ENCODE measurements at places on chromosomes 3 and 15.

DNA sequence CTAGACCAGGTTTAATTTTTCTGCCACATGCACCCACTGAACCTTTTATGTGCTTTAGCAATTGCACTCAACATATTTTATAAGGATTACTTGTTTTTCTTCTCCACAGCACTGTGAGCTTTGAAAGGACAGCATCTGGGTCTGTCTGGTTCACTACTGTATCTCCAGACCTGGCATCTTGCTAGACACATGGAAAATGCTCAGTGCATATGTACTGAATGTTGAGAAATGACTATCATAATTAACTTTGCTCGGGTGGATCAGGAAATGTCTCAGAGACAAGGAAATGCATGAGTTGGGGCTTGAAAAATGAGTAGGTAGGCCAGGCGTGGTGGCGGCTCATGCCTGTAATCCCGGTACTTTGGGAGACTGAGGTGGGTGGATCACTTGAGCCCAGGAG lies 40.2 kb downstream of the DOCK3 start:
- H3K27ac ChIP-seq, result no peak overlapping the region
- no peak overlapping the region for H3K4me3 ChIP-seq
- no peaks in the 10 kb centered on the region for H3K36me3 ChIP-seq
- H3K4me1 ChIP-seq, result no peaks in the 10 kb centered on the region
- DNase-seq, result no peak
- no peaks in the 10 kb centered on the region for H3K27me3 ChIP-seq

DNA sequence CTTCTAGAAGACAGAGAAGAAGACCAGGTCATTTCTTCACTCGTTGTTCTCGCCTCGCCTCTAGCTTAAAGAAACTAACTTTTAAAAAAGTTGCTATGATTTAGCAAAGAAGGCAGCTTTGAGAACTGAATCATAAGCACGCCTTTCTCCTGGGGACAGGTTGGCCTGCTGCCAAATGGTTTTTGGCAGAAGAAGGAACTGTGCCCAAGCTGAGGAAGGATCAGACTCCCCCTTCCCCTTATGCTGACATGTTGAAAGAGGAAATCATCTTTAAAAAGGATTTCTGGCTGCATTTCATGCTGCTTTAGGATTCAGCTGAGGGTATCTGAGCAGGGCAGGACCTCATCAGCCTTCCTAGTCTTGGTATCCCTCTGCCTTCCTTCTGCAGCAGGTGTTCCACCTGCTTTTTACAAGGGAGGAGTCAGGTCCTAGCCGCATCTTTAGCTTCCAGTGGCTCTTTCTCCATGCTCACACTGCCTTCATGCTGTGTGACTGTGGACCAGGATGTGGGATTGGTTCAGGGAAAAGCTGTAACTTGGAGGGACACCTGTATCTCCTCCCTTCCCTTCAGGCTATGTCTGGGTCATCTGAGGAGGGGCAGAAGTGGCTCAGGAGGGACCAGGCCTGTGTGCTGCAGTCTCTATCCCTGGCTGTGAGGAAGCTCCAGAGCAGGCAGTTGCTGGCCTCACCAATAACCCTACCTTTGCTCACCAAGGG lies 34.1 kb upstream of the HACD2 start:
- H3K27ac ChIP-seq, result no peak overlapping the region
- no peaks in the 10 kb centered on the region for H3K36me3 ChIP-seq
- H3K4me1 ChIP-seq, result no peaks in the 10 kb centered on the region
- H3K4me3 ChIP-seq, result no peak overlapping the region

GRCh38 chr3:186520957-186521842 lies 23.0 kb downstream of the CRYGS start:
- no peak overlapping the region for H3K27ac ChIP-seq
- H3K4me1 ChIP-seq, result no peaks in the 10 kb centered on the region
- no peaks in the 10 kb centered on the region for H3K27me3 ChIP-seq
- no peak overlapping the region for H3K4me3 ChIP-seq

- H3K36me3 ChIP-seq, result peaks cover 21% of the 10 kb centered on the region
- DNase-seq, result peak; percentile 46
- H3K4me3 ChIP-seq, result no peak overlapping the region
- H3K27ac ChIP-seq, result peak overlapping the region; percentile 81
- peaks cover 48% of the 10 kb centered on the region for H3K4me1 ChIP-seq
- H3K27me3 ChIP-seq, result no peaks in the 10 kb centered on the region
Observed at GRCh38 chr3:194588741-194589140, 44.5 kb downstream of the TMEM44 start.
